NCI-H1105 (cell line): ENCODE measurements at places on chromosomes 16 and 17.

DNA sequence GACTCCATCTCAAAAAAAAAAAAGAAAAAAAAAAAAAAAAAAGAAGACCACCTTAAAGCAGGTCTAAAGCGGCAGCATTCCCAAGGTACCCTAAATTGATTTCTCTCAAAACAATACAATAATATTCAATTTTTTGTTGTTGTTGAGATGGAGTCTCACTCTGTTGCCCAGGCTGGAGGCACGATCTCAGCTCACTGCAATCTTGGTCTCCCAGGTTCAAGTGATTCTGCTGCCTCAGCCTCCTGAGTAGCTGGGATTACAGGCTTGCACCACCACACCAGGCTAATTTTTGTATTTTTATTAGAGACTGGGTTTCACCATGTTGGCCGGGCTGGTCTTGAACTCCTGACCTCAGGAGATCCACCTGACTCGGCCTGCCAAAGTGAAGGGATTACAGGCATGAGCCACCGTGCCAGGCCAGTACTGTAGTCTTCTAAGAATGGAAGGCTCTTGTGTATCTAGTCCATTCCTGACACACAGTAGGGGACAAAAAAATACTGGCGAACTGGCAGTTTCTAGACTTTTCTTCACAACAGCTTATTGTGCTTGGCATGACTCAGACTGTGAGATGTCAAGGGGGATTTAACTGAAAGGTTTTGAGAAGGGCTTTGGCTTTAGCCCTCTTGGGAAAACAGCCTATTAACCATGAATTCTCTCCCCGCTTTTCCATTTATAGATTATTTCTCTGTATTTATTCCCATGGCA, 17.3 kb downstream of the CDR2 start:
- no peak for DNase-seq

- peak; percentile 61 for DNase-seq
Observed at GRCh38 chr16:72974142-72974769, 73.7 kb downstream of the ZFHX3 start.

DNA sequence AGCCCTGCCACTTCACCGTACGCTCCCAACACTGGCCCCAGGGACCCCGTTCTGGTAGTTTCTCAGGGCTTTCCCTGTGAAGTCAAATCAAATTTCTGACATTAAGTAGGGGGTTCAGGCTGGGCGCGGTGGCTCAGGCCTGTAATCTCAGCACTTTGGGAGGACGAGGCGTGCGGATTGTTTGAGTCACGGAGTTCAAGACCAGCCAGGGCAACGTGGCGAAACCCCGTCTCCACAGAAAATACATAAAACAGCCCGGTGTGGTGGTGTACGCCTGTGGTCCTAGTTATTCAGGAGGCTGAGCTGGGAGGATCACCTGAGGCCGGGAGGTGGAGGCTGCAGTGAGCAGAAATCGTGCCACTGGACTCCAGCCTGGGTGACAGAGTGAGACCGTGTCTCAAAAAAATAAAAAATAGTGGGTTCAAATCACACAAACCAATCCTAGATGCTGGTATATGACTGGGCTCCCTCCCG, 632 bp downstream of the CYBC1 start:
- no peak for DNase-seq

GRCh38 chr17:17564896-17565295, 26.6 kb downstream of the PEMT start:
- DNase-seq: no peak

DNA sequence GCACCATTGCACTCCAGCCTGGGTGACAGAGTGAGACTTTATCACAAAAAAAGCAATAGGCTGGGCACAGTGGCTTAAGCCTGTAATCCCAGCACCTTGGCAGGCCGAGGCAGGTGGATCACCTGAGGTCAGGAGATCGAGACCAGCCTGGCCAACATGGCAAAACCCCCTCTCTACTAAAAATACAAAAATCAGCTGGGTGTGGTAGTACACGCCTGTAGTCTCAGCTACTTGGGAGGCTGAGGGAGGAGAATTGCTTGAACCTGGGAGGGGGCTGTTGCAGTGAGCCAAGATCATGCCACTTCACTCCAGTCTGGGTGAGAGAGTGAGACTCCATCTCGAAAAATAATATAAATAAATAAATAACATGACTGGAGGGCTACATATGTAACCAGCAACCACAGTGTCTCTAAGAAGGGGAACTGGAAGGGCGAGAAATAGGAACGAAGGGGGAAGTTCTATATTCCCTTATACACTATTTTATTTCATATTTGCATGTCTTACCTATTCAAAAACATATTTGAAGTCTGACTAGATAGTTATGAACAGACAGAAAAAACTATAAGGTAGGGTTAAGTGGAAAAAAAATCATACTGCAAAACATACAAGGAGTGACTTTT, 25.9 kb downstream of the MYH11 start:
- DNase-seq: no peak

DNA sequence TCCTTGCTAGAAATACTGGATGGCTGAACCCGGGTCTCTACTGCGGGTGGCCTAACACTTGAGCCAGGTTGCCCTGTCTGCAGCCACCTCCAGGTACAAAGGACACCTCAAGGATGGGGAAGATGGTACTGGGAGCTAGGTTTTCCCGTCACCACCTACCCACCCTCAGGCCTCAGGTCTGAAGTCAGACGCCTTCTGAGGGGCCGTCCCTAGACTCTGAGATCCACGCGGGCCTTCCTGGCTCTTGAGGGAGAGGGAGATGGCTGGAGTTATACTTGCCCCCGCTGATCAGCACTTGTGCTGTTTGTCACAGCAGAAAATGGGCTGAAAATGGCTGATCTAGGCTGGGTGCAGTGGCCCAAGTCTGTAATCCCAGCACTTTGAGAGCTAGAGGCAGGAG, 10.6 kb downstream of the TRPV3 start:
- no peak for DNase-seq

DNA sequence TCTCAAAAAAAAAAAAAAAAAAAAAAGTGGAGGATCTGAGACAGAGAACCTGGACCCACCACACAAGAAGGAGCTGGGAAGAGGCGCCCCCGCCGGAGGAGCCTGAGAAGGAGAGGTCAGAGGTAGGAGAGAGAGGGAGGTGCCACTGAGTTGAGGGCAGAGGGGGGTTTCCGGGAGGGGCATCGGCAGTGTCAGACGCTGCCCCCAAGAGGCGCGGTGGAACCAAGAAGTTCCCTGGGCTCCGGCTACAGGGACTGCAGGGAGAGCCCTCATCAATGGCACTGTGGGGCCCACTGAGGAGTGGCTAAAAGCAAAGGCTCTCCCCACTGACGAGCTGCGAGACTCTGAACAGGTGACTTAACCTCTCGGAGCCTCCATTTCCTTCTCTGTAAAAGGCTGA, 4.2 kb downstream of the CCDC42 start:
- DNase-seq: no peak

GRCh38 chr17:21089933-21090901, 36.5 kb upstream of the DHRS7B start:
- no peak for DNase-seq

GRCh38 chr17:75723171-75723930, 2.1 kb downstream of the ITGB4 start:
- DNase-seq: no peak

DNA sequence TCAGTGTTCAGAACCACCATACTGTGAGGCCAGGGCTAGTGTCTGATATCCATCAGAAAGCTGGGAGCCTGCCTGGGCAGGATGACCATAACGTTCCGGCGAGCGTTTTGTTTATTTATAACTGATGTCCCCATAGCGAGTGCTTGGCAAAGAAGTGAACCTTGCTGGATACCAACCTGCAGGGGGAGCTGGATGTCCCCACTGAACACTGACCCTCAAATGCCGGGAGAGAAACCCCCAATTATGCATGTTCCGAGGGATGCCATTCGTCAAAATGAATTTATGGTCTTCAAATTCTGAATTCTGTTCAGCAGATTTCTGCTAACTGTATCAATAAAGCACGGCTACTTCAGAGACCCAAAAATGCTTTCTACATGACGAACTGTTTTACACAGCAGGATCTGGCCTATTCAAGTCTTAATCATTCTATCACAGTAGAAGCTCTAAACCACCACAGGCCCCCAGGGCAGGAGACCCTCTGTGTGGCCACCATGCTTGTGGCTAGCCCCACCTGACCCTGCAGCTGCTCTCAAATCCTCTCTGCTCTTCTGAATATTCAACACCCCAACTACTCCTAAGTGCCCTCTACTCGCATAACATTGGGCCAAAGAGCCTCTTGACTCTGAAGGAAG, 15.2 kb downstream of the MED24 start:
- peak; percentile 1 for DNase-seq

DNA sequence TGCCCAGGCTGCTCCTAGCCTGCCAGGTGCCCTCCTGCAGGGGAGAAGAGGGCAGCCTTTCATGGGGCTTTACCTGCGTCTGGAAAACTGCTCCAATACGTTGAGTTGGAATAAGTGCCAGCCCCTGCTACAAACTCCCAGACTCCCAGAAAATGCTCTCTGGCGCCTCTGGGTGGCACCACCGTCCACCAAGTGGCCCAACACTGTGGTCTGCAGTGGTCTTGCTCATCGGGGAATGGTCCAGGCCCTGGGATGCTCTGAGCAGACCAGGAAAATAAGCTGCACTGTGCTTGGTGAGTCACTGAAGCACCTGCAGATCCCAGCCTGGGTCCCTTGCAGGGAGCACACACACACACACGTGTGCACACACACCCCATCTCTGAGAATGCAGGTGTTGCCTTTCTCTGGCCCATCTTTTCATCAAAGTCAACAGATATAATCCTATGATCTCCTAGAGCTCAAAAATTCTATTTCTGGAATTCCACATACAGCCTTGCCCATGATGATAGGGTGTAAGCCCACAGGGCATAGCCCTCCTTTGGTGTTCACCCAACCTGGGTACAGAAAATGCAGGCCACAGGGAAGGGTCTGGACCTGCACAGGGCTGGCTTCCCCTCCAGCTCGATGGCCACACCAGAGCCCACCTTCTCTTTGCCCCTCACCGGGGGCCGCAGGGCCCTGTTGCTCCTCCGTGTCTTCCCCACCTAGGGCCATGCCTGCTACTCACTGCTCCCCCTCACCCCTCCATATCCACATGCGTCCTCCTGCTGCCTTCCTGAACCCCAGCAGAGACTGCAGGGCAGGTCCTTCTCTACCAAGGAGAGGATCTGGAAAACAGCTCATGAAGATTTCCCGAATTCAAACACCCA, 20.5 kb downstream of the CDIP1 start:
- no peak for DNase-seq

DNA sequence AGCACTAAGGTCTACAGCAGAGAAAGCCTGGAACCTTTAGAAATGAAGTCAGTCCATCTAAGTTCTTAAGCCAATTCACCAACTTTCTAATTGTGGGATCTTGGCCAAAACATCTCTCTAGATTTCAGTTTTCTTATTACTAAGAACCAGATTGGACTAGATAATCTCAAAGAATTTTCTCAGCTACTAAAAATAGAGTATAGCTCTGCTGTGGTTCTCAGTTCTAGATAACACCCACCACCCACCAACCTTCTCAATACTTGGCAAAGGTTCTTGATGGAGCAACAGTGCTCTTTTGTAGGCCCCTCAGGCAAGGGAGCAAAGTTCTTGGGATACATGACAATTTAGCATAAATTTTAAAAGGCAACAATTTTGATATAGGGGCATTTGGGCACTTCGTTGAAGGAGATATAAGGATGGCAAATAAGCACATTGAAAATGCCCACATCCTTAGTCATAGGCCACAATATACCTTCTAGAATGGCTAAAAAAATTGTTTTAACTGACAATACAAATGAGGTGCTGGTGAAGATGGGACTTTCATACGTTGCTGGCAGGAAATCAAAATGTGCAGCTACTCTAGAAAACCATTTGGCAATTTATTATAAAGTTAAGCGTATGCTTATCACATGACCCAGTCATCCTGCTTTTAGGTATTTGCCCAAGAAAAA, 74.4 kb upstream of the TMEM132E start:
- DNase-seq: no peak

- DNase-seq: no peak
Observed at GRCh38 chr17:27608328-27609230, 22.4 kb upstream of the LGALS9 start.

- DNase-seq: no peak
Observed at GRCh38 chr16:86200722-86201121, 301.8 kb downstream of the IRF8 start.

GRCh38 chr16:76278086-76278485, 885 bp downstream of the CNTNAP4 start:
- DNase-seq: no peak

- DNase-seq: no peak
Observed at GRCh38 chr17:64382061-64382583, 8.5 kb downstream of the PECAM1 start.
